ENCODE measurements at places on chromosomes 7 and 10.

DNA sequence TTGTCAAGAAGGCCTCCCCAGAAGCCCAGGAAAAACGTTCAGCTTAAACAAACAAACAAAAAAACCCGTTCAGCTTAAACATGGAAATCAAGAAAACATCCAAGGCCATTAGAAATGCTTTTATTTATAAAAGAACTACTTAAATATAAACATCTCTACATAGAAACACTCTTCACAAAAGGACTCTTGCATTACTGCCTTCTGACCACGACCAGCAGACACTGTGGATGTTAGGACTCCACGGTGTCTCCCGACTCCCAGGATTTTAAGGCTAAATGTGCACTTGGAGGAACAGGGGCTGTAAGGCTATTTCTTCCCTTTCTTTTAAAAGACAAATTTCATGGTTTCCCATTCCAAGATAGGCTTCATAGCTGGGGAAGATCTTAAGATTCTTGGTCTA is 93.0 kb downstream of the ABCC2 start:
- no peak for DNase-seq

GRCh38 chr10:59124187-59124586 is 52.3 kb upstream of the PHYHIPL start:
- no peak for DNase-seq

GRCh38 chr7:155807789-155808548 is 4.3 kb downstream of the SHH start:
- DNase-seq = no peak

- no peak for DNase-seq
These were observed 22.5 kb downstream of the LRRN3 start for GRCh38 chr7:111113263-111114017.

DNA sequence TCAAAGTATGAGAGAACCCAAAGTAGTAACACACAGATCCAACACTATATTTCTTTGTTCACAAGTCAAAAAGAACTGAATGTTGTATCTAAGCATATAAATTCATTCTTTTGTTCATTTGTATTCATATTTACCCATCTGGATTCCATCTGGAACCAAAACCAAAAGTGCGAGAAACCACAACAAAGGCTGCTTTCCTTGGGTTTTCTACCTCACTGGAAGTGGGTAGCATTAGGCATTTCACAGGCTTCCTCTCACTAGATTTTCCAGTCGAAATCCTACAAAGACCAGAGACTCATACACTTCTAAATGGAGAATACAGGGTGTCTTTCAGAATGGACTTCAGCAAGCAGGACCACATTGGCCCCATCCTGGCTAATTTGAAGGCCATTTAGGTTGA is 109.8 kb upstream of the WNT16 start:
- DNase-seq = no peak

DNA sequence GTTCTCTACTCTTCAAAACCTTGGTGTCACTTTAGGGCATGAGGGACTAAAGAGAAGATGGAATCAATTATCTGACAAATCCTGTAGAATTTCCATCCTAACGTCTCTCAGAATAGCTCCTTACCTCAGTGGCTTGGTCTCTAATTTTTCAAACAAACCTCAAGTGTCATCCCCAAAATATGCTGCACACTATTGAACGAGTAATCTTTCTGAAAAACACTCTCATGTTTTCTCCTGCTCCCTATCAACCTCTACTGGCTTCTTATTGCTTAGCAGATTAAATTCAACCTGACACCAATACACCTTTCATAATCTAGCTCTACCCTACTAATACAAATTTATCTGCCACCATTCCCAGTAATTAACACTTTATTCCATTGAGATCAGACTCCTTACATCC is 8.5 kb downstream of the CNOT4 start:
- no peak for DNase-seq

GRCh38 chr7:1322240-1323110 is 89.8 kb downstream of the UNCX start:
- no peak for DNase-seq

- DNase-seq = no peak
These were observed 6.5 kb upstream of the PODXL start for GRCh38 chr7:131562941-131563340.

- no peak for DNase-seq
These were observed 43.9 kb downstream of the CHRM2 start for GRCh38 chr7:136912339-136912738.

- no peak for DNase-seq
These were observed 37.2 kb upstream of the ABCB5 start for GRCh38 chr7:20578257-20578771.

DNA sequence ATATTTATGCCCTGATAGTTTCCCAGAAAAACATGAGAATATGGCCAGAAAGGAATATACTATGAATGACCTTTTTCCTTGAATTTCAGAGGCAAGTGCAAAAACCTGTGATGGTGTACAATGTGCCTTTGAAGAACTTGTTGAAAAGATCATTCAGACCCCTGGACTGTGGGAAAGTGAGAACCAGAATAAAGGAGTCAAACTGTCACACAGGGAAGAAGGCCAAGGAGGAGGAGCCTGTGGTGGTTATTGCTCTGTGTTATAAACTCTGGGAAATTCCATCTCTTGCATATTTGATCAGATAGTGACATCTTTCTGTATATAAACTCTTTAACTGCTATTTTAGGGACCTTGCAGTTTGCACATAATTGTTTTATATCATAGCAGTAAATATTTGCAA is 33.7 kb downstream of the RAB18 start:
- DNase-seq = no peak

DNA sequence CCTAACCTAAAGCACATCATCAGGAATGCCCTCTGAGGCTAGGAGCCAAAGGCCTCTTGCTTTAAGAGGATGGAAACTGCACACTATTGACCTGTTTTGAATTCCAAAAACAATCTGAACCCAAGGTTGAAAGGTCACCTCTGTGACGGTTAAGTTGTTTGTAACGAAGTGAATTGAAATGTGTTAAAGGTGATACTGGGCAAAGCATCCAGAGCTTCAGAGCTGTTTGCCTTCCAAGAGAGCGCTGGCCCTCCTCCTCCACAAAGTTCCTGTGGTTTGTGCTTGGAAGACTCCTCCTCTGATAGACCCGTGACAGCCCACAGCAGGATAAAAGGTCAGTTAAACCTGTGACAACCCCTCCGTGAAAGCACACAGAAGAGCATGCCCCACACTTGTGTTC is 133.7 kb upstream of the CTTNBP2 start:
- no peak for DNase-seq

GRCh38 chr7:152847386-152847908 is 87.9 kb downstream of the ACTR3B start:
- DNase-seq = no peak

DNA sequence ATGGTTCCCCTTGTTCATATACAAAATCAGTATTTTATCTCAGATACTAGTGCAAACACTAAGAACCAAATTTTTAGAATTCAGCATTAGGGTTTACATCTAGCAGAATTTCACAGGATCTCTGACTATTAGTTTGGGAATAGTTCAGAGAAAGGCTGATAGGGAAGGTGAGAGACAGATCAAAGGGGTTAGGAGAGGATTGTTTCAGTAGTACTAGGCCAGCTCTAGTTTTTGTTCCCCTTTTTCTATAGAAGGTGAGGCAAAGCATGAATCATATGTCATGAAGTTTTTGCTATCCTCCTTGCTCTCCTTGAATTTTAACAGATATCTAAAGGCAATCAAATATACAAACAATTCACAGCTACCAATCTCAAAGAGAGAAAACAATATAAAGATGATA is 26.1 kb upstream of the CTNNA3 start:
- DNase-seq = no peak

DNA sequence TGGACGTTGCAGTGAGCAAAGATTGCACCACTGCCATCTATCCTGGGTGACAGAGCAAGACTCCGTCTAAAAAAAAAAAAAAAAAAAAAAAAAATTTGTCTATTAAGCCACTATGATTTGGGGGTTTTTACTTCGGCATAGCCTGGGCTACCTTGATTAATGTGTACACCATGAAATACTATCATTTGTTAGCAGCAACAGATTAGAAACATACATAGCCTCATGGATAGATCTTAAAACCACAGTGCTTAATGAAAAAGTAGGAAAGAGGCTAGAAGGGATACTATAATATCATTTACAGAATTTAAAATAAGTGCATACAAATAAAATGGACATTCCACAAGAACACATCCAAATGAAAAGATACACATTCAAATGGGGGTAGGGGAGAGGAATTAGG is 77.3 kb upstream of the IL6 start:
- no peak for DNase-seq

- no peak for DNase-seq
These were observed 233.1 kb upstream of the PFKP start for GRCh38 chr10:2834214-2834613.

DNA sequence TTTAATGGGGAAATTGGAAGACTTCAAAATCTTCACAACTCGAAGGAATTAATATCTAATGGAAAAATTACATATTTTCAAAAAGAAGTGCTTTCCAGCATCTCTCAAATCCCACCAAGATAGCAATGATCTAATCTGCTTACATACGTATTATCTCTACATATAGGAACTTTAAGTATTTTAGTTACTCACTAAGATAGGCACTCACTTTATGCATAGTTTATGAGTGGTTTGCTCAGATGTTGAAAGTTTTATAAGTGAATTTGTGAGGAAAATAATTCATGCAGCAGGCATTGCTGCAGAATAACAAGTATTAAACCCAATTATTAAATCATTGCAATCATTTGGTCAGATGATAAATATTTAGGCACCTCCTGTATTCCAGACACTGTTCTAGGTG is 2.3 kb upstream of the CYTH3 start:
- no peak for DNase-seq

GRCh38 chr10:131848741-131849590 is 51.8 kb upstream of the PPP2R2D start:
- no peak for DNase-seq

GRCh38 chr10:1527951-1528350 is 209.4 kb downstream of the ADARB2 start:
- DNase-seq = no peak

DNA sequence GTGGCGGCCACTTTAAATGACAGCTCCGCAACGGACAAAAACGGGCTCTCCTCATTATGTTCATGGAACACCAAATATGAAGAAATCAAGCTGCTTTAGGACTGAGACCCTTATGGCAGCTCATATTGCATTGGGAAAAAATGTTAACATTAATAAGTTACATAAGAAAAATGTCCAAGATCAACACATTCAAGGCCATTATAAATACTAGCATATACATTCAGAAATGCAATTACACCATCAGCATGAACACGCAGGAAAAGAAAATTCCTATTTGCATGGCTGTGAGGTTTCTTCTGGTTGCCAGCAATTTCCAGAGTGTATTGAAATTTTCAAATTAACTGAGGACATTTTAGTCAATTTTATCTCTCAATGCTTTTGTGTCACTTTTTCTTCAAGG is 374.1 kb upstream of the NRP1 start:
- DNase-seq = no peak

DNA sequence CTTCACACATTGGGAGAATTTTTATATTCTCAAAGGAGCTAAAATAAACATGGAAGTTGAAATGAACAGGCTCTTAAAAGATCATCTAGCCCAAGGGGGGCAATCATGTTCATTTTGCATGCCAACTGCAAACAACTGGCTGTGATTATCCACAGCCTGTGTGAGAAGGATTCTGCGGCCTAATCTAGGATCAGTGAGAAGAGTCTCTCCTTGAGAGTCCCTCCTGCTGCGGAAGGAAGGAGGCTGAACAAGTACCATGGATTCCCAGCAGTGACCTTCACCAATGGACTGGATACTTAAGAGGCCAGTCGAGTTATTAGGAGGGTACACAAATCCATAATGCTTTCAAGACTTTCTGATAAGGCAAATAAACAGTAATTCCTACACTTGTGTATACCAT is 76.7 kb downstream of the IGF2BP3 start:
- DNase-seq = no peak

DNA sequence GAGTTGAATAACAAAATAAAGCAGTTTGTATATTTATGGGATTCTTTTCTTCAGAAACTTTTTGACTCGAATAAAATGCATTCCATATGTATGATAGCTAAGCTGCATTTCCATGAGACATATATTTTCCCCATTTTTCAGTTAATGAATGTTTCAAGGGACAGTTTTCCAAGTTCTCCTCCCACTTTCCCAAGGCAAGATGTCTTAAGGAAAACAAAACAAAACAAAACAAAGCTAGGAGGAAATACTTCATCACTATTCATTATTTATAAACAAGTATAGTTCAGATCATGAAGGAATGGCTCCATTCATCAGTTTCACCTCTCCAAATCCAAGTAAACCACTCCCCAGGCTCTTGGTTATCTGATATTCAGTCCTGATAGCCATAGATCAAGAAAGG is 261.0 kb downstream of the WDR11 start:
- DNase-seq = no peak

- DNase-seq = no peak
These were observed 2.1 kb upstream of the KAT6B start for GRCh38 chr10:74824184-74824899.

DNA sequence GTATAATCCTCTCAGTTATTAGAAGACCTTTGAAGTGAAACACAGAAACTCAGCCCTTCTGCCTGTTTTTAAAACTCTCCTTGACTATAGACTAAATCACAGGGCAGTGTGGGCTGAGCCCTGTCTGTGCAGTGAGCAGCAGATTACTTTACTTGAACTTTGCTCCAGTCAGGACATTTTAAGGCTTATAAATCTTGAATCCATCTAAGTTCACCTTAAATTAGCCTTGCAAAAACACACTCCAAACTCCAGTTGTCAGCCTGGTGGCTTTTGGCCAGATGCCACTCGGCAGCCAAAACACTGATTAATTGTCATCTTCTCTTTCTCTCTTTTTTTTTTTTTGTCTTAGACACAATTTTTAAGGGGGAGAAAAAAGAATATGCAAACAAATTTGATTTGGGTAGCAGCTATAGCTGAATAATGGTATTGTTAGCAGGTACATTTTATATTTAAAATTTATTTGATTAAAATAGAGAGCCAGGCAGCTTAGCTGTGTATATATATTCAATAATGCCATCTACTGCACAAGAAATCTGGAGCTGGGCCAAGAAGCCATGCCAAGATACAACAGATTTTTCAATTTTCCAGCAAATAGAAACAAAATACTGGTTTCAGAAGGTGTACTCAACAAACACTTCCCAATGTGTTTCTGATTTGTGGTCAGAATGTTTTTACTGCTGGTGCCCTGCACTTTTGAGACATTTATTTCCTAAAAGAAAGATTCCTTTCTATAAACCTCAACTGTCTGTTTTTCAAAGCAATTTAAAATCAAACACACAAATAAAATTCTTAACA is 247.7 kb downstream of the TFEC start:
- no peak for DNase-seq

DNA sequence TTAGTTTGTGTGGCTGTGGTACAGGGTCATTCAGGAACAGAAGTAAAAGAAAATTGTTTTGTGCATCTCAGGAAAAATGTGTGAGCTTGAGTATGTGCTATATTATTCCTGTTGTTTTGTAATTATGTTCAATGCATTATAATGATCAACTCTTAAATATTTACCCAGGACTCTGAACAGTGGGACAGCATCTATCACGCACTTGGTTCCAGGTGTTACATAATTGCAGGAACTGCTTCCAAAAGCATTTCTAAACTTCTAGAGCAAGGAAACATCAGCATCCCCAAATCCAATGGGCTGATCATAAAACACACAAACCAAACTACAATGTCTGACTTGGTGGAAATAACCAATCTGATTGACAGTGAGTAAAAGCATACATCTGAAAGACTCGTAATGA is 26.6 kb downstream of the ENO4 start:
- no peak for DNase-seq

GRCh38 chr7:129553899-129554461 is 51.6 kb downstream of the SMKR1 start:
- DNase-seq = peak; percentile 16

- DNase-seq = no peak
These were observed 41.0 kb downstream of the TSPAN15 start for GRCh38 chr10:69492091-69492745.

- no peak for DNase-seq
These were observed 1.8 kb downstream of the TLX1 start for GRCh38 chr10:101132636-101133473.

Data from T47D (cell line).